ENCODE measurements at places on chromosomes 7 and 10. TPM values are rescaled to one million over a fixed set of nuclear protein-coding genes. Genes with fewer than 3 reads are reported as not detected.

ABCC2 gene
- polyA plus RNA-seq: 1.3 TPM

C10orf105 gene
- polyA plus RNA-seq: 0.51 TPM

SPDYE3 gene
- polyA plus RNA-seq: 7.4 TPM

FAM24B gene
- polyA plus RNA-seq: 8.3 TPM

MMRN2 gene
- 28.1 TPM for polyA plus RNA-seq

CALCR gene
- not detected for polyA plus RNA-seq

Measured in right lung (tissue), 10 donors.